Stimulated activated effector memory CD8-positive, alpha-beta T cell treated with anti-CD3 and anti-CD28 coated beads, Interleukin-12 subunit alpha, Interleukin-12 subunit beta, amount 100 ng/mL, for 72 hours (primary cell): ENCODE measurements at places on chromosomes 2 and 18.
A peak's percentile ranks its signal among the peaks of the same experiment; 100 is the strongest.

- no peak for DNase-seq
Measured at GRCh38 chr2:224819075-224819474, 102.9 kb upstream of the CCDC195 start.

- no peak for DNase-seq
Measured at GRCh38 chr18:48934723-48935432, 15.9 kb downstream of the SMAD7 start.

GRCh38 chr2:16773080-16773713 lies 107.6 kb upstream of the CYRIA start:
- DNase-seq, result no peak

DNA sequence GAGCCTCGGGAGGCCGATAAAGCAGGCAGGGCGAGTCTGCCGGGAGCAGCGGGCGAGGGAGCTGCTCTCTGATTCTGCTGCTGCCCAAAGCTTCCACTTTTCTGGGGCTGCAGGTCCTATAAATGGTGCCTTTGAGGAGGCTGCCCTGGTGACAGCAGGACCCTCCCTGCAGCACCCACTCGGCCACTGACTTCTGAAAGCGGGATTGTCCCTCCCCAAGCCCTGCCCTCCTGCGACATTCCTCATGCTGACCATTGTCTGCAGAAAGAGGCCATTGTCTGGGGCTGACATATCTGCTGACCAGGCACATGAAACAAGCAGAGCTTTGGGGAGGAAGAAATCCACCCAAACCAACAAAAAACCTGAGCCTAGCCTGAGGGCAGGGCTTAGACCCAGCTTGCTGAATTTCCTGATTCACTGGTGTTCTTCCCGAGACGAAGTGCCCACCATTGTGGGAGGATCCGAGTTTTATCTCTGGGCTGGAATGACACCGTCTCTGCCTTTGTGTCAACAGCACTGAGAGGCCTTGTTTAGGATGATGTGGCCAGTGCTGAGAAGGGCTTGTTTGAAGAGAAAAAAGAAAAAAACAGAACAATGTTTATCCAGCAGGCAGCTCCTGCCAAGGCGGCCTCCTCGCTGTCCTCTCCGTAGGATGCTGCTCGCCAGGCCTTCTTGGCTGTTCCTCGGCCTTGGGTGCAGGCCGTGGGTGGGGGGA lies 129.7 kb downstream of the MYCN start:
- no peak for DNase-seq

DNA sequence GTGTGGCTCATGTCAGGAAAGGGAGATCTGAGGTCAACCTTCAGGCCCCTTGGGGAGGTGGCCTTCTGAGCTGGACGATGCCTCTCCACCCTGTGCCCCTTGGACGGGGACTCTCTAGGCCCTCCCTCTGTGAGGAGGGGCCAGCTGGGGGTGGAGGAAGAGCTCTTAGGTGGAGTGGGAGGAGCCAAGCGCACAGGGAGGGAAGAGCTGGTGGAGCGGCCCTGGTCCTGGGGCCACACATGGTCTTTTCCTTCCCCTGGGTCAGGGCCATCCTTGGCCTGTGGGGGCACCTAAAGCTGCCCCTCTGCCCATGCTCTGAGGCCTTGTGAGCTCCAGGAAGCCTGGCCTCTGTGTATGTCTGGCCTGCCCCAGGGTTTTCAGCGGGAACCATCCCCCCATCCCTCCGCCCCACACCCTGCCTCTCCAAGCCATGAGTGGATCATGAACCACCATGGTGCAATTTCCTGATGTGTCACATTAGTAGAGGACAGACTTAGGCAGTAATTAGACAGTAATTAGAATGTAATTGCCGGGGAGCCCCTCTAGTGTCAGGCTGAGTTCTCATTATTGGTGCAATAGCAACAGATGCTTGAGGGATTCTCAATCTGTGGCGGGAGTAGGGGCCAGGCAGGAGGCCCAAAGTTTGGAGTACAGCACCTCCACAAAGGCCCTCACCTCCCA lies 63.0 kb downstream of the GLI2 start:
- DNase-seq, result no peak

- DNase-seq, result no peak
Measured at GRCh38 chr2:144894612-144895599, 375.0 kb upstream of the ZEB2 start.

DNA sequence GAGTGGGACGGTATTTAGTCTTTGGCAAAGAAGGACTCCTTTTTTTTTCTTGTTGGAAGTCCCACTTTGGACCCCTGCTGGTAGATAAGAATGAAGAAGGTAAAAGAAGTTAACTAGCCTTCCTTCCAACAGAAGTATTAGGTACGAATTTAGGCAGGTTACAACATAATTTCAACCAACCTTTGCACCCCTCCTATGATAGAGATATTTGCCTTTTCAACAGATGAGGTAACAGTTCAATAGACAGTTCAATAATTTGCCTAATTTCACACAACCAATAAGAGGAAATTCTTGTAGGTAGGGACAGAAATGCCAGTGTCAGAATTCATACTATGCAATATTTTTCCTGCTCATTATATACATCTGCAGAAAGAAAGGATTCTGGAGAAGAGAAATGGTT lies 100.8 kb downstream of the CCDC141 start:
- DNase-seq, result no peak

DNA sequence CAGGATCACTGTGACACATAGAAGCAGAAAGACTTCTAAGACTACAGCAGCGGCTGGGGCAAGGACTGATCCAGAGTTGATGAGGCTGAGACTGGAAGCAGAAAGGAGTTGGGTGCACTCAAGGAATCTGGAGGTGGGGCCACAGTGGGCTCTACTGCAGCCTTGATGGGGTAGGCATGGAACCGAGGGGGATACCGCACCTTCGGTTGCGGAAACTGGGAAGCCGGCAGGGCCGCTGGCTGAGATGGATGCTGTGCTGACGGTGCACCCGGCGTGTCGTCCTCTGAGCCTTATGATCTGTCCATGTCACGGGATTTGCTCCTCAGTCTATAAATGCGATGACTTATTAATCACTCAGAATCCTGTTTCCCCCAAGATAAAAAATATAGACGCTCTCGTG lies 473.5 kb upstream of the MYT1L start:
- no peak for DNase-seq

DNA sequence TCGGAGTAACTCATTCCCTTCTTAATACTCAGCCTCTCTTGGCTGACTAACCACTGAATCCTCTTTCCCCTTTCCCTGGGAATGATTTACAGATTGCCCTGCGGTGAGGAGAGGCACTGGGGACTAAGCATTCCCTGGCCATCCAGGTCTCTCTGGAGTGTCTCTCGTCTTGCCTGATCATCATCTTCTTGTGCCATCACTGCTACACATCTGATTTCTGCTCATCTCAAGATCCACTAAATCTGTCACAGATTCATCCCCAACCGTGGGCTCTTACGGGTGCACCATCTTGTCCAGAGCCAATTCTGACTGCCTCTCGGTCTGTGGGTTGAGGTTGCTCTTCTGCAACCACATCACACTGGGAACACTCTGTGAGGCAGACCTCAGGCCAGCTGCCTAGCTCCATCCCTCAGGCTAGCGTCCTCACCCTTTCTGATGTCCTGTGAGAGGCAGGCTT lies 12.0 kb downstream of the SFTPB start:
- DNase-seq, result no peak

- peak; percentile 86 for DNase-seq
Measured at GRCh38 chr2:233053928-233054784, 6.0 kb upstream of the INPP5D start.

DNA sequence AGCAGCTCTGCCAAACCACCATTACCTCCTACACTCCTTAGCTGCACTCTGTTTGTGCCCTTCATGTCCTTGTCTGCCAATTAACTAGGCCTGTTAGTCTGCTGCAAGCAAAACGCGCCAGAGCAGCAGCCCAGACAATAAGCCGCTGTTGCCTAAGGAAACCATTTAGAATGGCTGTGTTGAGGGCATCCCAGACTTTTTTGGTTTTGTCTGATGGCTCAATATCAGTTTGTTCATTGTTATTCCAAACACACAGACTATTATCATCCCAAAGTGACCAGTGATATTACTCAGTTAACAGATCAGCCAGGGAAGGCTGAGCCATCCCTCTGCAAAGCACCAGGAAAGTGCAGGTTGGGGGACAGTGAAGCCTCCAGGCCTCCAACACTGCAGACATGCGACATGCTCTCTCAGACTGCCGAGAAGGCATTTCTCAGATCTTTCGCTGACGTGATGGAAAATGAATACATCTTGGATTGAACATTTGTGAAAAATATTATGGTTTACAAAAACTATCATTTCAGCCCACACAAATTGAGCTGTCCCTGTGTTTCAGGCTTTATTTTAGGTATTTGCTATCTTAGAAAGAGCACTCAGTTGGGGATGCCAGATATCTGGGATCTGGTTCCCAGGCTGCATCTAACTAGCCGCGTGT lies 182.0 kb upstream of the HNRNPA3 start:
- DNase-seq, result no peak

GRCh38 chr2:202278036-202278760 lies 12.6 kb downstream of the NOP58 start:
- DNase-seq, result peak; percentile 67

GRCh38 chr2:231673348-231673770 lies 35.0 kb upstream of the PTMA start:
- no peak for DNase-seq

DNA sequence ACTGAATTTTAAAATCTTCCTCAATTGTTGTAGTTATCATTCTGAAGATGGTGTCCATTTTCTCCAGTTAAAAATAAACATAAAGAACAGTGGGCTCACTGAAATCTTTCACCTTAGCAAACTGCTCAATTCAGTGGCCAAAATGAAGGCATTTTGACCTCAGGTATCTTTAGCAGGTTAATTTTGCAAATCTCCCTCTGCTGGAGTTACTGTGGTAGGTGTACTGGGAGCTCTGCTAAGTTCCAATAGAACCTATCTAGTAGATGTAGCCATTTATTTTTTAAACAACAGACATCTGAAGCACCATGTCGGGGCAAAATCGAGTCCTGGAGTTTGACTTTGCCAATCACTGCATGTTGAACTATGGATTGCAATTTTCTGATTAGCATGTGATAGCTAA lies 177.1 kb downstream of the IRS1 start:
- no peak for DNase-seq

- DNase-seq, result no peak
Measured at GRCh38 chr2:138267161-138267901, 234.2 kb upstream of the SPOPL start.

DNA sequence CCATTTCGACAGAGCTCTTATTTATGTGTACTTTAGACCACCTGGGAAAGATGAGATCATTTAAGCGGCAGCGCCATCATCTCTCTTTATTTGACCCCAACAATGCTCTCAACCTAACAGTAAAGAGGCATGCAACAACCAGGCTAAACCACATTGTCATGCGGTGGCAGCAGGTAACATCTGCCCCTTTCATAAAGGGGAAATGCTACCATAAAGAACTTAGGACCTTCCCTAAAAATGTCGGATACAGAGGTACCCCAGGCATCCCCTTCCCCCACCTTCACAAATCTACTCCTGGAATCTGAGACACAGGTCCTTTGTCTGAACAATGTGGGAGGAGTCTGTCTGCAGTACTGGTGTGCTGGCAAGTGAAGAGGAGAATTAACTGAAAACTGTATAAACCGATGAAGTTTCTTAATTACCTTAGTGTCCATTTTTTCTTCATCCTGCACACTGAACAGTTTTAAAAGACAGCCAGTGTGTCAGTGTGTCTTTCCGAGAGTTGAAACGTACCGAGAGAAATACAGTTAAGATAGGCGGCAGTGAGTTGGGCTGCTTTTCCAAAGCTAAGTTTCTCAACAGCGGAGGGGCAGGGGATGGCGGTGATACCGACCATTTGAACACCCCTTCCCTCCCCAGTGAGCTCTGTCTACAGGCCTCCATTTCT lies 1.9 kb downstream of the MEX3C start:
- DNase-seq, result no peak

DNA sequence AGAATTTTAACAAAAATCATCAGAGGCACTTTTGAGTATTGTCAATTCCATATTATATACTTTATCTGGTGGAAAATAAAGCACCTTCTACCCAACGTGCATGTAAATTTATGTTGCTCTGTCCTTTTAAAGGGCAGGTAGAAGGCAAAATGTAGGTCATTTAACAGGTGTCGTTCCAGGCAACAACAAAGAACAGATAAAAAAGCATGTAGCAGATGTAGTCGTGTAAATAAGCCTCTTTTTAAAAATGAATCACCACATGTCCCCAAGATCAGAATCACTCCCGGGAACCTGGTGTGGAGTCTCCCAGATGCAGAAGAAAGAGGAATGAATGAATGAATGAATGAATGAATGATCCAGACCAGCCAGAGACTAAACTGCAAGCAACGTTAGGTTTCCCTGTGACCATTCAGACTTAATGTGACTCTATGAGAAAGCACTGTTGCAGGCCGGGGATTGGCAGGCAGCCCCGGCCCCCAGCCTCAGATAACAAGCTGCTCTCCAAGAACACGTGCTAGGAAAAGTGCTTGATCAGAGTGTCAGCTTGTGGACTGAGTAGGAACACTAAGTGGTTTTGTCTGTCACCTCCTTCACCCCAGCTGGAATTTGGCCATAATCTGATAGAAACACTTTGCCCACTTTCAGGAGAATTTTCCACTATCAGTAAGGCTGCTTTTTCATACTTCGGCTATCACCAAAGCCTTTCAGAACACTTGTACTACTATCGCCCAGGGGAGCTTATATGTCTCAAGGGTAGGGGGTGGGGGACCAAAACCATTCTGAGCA lies 100.6 kb downstream of the CDK15 start:
- DNase-seq, result no peak

GRCh38 chr2:55899881-55900280 lies 23.7 kb downstream of the EFEMP1 start:
- DNase-seq, result no peak

DNA sequence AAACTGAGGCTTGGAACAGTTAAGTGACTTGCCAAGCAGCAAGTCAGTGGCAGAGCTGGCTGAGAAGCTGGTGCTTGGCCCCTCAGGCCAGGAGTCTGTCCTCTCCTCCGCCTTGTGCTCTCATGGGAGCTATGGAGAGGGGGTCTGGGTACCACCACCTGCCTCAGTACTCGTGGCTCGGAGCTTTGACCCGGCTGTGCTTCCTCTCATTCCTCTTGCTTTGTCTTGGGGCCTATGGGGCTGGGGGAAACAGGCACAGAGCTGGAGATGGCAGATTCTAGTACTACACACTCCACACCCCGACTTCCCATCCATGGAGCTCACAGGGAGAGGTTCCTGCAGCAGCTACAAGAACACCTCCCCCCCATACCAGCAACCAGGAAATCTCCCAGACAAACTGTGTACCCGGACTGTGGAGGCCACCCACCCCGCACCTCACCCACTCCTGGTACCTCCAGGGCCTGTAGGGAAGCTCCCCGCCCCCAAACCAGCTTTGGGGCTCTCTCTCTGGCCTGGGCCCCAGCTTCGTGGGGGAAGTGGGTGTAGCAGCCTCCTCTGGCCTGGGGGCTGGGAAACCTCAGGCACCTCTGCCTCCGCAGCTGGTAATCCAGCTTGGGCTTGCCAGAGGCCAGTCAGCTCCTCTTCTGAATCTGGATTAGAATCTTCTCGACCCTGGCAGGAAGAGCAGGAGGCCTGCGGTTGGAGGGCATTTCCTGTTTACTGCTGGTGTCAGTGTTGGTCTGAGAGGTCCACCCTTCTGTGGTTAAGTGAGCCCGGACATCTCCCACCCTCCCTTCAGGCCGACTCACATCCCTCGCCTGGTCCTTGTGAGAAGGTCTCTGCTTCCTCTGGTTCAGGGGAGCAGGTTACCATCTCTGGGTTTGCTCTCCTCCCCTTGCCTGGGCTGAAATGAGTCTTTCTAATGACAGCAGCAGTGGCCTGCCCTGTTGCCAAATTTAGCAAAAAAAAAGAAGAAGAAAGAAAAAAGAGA lies 22.3 kb upstream of the RHOB start:
- DNase-seq, result no peak

- no peak for DNase-seq
Measured at GRCh38 chr2:219525533-219526232, 11.4 kb downstream of the ASIC4 start.

GRCh38 chr18:56748698-56749268 lies 97.6 kb downstream of the WDR7 start:
- DNase-seq, result no peak

- no peak for DNase-seq
Measured at GRCh38 chr2:199407421-199407820, 50.3 kb downstream of the SATB2 start.
